Stimulated activated CD8-positive, alpha-beta memory T cell treated with anti-CD3 and anti-CD28 coated beads, Interleukin-4, amount 100 ng/mL, for 4 hours (primary cell): ENCODE measurements at places on chromosomes 12 and 14.

GRCh38 chr12:70091021-70091521 lies 152.2 kb upstream of the CNOT2 start:
- DNase-seq = no peak

DNA sequence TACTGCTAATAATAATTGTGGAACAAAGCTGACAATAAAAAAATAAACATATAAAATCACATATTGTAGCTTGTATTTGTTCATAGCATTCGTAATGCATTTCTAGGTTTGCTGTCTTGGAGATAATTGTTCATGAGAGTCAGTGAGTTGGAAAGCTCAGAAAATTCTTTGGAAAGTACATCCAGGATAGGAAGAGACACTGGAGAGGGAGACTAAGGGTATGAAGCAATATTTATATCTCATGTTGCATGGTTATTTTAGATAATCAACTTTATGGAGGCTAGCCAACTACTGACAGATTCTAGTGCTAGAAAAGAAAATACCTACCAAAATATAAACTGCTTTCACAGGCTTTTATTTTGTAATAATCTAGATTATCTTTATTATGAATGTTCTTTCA lies 1095.2 kb downstream of the FSCB start:
- no peak for DNase-seq

- DNase-seq = no peak
Observed at GRCh38 chr14:93059917-93060545, 55.7 kb downstream of the ITPK1 start.

DNA sequence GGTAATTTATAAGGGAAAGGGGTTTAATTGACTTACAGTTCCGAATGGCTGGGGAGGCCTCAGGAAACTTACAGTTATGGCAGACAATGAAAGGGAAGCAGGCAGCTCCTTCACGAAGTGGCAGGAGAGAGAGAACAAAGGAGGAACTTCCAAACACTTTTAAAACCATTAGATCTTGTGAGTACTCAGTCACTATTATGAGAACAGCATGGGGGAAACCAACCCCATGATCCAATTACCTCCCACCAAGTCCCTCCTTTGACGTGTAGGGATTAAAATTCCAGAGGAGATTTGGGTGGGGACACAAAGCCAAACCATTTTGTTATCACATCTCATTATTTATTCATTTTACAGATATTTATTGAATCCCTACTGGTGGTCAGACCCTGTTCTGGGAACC lies 822.8 kb downstream of the GALC start:
- DNase-seq = no peak

GRCh38 chr12:99054601-99055128 lies 409.6 kb downstream of the APAF1 start:
- DNase-seq = no peak

GRCh38 chr14:44384093-44384492 lies 123.0 kb downstream of the FSCB start:
- no peak for DNase-seq

DNA sequence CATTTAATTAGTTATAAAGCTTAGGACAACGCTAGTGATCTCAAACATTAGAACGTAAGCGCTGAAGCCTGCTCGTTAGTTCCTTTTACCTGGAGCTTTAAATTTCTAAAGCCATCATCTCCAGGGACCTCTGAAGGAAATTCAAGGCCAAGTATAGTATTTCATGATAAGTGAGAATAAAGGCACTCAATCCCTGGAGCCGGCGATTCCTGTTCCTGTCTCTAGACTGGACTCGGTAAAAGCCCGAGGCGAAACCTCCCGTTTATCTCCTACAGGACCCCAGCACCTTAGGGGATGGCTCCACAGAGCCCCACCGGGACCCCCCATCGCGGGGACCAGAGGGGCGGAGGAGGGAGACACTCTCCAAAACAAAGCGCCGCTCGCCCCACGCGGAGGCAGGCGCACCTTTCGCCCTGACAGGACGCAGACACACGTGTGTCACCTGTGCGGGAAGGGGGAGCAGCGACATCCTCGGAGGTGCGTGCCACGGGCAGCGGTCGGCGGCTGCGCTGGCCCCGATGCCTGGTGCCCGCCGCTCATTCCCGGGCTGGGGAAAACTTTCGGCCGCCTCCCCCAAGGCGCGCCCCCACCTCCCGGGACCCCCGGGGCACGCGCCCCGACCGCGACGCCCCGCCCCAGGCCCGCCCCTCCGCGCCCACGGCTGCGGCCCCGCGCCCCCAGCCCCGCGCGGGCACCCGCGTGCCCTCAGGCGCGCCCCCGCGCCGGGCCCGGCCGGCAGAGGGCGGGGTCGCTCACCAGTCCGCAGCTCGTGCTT lies 678 bp downstream of the RPS6KA5 start:
- peak; percentile 18 for DNase-seq
